Activated T-cell treated with anti-CD3 and anti-CD28 coated beads for 1 hour (primary cell): ENCODE measurements at places on chromosomes 6 and 20.

DNA sequence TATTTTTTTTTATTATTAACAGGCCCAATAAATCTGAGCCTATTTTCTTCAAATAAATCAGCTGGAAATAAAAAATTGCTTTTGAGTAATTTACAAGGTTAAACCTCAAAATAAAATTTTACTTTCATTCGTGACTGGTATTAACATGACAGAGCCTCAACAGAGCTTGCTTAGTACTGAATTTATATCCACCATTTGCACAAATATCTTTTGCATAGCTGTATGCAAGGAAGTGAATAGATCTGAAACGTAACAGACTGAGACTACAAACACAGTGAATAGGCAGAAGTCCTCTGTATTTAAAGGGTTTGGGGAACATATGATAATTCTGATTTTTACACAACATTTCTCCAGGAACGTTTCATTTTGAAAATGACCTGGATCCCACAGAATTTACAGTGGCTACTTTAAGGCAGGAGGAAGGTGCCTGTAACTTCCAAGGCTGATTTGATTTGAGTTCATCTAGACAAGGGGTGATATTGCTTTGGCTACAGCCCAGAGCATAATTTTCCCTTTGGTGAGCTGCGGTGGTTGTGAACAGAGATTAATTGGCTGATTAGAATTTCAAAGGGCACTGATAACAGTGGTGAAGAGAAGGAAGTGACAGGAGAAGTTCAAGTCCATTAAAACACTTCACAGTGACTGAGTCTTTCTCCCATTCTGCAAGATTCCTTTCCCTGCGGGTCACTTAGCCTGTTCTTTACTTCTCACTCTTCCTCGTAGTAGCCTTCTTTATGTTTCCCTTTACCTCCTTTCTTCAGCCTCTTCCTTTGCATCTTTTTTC, 121.2 kb upstream of the SASH1 start:
- no peak for DNase-seq

DNA sequence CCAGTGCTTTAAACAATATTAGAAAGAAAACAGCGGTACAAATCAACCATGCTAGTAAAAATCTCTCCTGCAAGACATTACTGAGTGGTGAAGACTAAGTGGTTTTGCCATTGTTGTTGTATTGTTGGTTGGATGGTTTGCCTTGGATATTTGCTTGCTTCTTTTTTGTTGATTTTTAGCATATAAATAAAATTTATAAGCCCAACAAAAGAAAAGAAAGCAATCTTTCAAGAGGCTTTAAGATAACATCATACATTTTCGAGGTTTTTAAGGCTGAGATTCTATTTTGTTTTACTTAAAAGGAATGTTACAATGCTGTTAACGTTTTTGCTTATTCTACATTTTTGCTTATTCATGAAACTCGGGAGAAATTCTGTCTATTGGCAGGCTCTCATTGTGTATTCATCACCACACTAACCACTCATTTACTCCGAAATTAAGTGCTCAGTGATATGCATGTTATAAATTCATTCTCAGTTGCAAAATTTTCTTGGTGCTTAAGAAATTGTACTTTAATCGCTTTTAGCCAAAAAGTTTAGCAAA, 139.1 kb downstream of the LAMA2 start:
- DNase-seq, result no peak

GRCh38 chr6:328136-328670, 35.9 kb downstream of the DUSP22 start:
- DNase-seq, result no peak

DNA sequence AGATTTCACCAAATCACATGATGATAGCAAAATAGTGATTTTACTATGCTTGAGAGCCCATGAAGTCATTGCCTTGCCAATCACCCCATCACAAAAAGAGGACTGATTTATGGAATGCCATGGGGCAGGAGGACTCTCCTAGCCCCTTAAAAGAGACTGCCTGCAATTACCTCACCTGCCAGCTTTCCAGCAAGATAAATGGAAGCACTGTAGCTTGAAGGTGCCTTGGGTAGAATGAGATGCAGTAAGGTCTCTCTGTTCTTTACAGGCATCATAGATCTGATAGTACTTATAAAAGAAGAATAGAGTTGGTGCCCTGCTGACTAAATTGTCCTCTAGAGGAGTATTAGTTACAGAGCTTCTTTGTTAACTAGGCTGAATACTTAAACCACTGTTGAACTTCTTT, 242.3 kb downstream of the TMEM242 start:
- no peak for DNase-seq

GRCh38 chr20:57389695-57390603, 1.2 kb upstream of the RBM38 start:
- DNase-seq, result no peak
